Stimulated activated CD8-positive, alpha-beta memory T cell treated with anti-CD3 and anti-CD28 coated beads, Interleukin-7, amount 100 ng/mL, for 48 hours (primary cell): ENCODE measurements at places on chromosomes 12 and 14.

GRCh38 chr12:91811481-91812287, 334.0 kb downstream of the BTG1 start:
- peak; percentile 13 for DNase-seq

GRCh38 chr12:50765095-50765911, 1.4 kb downstream of the ATF1 start:
- DNase-seq: no peak

- peak; percentile 68 for DNase-seq
Observed at GRCh38 chr12:46383654-46384450, 11.3 kb upstream of the SLC38A2 start.

DNA sequence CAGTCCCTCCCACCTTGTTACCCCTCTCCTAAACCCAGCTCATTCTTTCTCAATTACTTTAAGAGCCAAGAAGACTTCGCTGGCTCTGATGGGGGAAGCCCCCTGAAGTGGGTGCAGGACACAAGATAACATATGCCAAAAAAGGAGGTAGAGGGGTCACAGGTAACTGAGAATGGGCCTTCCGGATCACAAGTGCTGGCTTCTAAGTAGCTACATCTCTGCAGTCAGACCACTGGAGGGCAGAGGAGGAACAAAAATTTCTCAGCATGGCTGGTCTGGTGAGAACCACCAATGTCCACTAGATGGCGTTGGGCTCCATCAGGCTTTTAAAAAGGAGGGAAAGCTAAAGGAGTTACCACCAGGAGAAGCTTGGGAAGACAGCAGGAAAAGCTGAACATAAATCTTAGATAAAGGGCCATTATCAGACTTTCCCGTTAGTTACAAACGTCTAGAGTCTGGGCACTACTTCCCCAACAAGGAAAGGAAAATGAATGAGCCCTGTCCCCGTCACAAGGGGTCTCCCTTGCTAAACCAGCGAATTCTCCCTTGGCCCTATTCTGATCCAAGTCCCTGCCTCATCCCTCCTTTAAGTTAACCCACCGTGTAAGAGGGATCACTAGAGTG, 11.6 kb upstream of the CDH24 start:
- no peak for DNase-seq

- no peak for DNase-seq
Observed at GRCh38 chr14:66135831-66136230, 350.3 kb upstream of the CCDC196 start.

DNA sequence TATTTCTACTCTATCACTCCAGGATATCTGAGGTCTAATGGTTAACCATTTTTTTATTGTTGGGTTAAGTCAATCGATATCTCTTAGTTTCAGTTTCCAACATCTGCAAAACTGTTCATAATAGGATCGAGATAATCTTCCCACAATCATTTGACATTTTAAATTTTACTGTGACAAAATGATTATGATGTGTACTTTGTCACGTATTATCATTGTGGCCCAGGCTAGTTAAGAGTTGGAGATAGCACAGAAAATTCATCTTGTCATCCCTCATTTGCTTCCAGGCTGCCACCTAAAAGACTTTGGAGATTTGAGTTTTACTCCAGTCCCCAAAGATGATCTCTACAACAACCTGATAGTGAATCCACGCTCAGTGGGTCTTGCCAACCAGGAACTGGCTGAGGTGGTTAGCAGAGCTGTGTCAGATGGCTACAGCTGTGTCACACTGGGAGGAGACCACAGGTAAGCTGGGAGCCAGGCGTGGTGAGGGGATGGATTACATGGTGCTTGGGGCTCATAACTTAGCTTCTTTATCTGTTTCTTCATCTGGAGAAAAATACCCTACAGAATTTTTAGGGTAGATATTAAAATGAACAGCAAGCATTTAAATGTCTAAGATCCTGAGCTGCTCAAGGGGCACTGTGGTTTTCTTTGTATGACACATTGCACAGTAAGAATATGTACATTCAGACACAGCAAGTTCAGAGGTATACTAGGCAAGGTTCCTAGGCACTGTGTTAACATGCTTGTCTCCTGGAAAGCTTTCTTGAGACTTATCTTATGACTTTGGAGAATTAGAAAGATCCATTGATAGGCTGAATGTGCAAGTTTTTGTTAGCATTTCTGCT, 22.4 kb downstream of the ARG2 start:
- peak; percentile 42 for DNase-seq

DNA sequence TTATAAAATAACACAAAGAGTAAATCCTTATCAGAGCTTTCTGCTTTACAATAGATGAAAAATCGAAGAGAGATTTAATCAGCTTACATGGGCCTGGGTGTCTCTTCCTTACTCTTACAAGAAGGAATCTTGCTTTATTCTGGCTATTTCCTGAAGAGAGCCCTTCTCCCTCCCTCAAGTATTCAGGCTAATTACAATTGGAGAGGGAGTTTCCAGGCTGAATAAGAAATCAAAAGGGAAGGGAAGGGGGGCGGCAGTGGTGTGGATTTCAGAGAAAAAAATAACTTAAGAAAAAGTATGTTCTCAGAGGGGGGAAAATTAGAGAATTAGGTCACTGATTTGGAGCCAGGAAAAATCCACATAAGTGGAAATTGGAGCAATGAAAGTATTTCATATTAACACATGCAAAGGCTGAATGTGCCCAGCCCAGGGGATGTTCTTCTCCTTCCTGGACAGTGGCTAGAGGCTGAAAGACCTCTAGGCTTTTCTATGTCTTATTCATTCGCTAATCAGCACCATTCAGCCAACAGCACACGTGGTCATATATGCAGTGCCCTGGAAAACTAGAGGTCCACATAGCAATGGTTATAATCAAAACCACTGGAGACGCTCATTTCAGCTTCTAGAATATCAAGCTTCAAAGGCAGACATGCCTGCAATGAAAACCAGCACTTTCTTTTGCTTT, 158.9 kb upstream of the BTG1 start:
- no peak for DNase-seq

DNA sequence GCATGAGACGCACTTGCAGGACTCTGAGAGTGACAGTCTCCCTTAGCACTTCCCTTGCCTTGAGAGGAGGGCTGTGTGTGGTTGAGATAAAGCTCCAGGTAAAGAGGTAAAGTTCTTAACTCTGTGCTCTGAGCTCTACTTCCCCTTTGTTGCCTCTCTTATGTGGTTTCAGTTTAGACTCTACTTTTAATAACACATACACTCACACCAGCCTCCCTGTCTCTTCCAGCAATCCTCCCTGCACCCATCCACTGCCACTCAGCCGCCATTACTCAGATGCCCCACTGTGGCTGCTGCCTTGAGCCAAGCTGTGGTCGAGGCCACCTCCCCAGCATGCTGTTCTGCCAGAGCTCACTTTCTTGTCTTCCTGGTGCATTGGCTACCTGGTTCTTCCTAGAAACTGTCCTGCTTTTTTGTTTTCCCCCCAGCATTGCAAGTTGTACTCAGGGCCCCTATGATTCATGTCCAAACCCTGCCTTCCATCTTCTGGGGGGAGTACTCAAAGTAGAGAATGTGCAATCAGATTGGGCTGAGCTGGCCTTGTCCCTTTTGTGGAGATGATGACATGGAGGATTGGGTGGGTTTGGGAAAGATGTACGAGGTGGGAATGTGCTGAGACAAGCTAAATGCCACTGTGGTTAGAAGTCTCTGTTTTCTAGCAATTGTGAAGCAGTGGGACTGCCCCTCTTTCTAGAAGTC, 115.5 kb upstream of the PARP11 start:
- DNase-seq: no peak

GRCh38 chr12:51817027-51817953, 31.2 kb downstream of the FIGNL2 start:
- no peak for DNase-seq

DNA sequence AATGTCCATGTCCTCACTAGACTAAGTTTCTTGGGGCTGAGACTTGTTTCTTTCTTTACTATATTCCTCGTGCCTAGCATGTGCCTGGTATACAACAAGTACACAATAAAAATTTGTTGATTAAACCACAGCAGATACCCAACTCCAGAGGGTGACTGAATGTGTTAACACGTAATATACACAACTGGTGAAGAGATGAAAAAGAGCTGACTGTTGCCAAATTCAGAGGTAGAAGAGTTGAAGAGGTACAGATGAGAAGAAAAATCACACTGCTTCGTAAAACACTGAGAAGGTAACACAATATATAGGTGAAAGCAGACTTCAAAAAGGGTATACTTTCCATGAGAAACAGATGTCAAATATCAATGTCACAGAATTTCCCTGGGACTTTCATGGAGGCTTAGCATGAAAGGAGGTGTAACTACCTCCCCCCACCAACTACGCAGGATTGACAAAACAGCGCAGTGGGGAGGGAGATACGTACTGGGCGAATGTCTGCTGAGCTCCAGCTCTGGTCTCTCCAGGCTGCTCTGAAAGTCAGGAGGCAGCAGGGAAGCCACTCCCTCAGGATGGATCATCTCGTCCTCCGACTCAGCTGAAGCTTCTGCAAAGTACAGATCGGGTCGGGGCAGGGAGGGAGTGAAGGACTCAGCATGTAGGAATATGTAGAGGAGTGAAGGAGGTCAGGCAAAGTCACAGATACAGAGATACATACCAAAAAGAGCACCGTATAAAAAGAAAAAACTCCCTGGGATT, 5.3 kb downstream of the ACIN1 start:
- DNase-seq: no peak

- DNase-seq: no peak
Observed at GRCh38 chr12:95859344-95859816, 628 bp downstream of the SNRPF start.

GRCh38 chr14:102201353-102201738, 61.6 kb downstream of the WDR20 start:
- no peak for DNase-seq

DNA sequence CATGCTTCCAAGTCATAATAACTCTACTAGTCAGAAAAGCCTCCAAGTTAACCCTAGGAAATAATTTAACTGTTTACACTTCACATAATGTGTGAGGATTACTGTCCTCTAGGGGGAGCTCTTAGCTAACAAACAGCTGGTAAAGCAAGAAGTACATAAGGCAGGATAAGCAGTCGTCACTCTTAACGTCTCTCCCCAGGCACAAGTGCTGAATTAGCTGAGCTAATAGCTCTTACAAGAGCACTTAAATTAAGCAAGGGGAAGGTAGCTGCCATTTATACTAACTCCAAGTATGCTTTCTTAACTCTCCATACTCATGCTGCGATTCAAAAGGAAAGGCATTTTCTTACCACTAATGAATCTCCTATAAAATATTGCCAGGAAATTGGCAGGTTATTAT, 79.3 kb upstream of the TSPAN11 start:
- DNase-seq: no peak

- DNase-seq: no peak
Observed at GRCh38 chr12:32344047-32344446, 55.3 kb upstream of the FGD4 start.

DNA sequence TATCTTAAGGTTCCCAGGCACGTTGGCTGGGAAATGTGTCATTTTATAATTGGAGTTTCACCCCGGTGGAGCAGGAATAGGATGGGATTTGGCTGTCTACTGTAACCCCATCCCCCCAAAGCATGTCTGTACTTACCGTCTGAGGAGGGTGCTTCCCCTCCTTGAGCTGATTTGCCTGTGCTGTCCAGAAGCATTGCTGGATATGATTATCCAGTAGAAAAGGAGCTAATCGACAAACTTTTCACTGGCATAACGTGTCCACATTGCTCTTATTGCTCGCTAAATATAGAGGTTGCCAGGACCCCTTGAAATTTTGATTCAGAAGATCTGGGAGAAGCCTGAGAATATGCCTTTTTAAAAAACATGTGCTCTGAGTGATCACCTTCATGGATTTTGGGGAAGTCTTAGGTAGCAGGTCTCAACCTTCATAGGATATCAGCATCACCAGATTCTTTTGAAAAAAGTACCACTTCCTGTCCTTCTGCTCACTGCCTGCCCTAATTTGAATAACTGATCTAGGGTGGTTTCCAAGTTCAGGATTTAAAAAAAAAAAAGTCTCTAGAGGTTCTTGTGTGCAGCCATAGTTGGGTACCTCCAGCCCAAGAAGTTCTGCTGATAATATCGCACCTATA, 80.4 kb upstream of the KCNA1 start:
- DNase-seq: no peak
